Kidney (tissue), 22 donors: ENCODE measurements at places on chromosomes 6 and 20. TPM values are rescaled to one million over a fixed set of nuclear protein-coding genes. Genes with fewer than 3 reads are reported as not detected.

The TGM2 gene
- 611 TPM for total RNA-seq

The RUNX2 gene
- 4.7 TPM for total RNA-seq

The ABCF1 gene
- total RNA-seq: 47.2 TPM

The PLA2G7 gene
- 1.9 TPM for total RNA-seq

The HRH3 gene
- total RNA-seq: not detected

The MEP1A gene
- total RNA-seq: 0.09 TPM

The KCNK5 gene
- total RNA-seq: 77.0 TPM

The ZNF334 gene
- 8.2 TPM for total RNA-seq

The NCOA3 gene
- total RNA-seq: 38.8 TPM

The FILIP1 gene
- 4.6 TPM for total RNA-seq

The TMEM200A gene
- 17.9 TPM for total RNA-seq

The RHAG gene
- total RNA-seq: not detected

- no peak for DNase-seq
Measured at GRCh38 chr6:113662688-113663333, 194.3 kb upstream of the MARCKS start.

GRCh38 chr6:30743099-30744053, 889 bp upstream of the FLOT1 start:
- DNase-seq: peak; percentile 72

GRCh38 chr6:113122060-113122459, 735.1 kb upstream of the MARCKS start:
- DNase-seq: no peak

DNA sequence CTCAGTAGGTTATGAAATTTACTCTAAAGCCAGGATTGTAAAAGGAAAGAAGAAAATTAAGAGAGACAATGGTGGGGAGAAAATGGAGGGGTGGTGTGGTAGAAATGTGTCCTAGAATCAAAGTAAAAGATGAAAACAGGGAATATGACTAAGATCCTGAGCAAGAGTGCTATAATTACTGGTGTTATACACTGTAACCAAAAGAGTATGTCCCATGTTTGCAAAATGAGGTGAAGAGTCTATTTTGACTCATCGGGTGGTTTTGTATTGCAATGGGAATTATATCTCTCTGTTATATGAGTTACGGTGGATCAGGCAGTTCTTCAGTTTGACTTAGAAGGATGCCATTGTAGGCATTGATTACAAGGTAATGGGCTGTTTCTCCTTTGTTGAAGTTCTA, 8.5 kb downstream of the L3MBTL3 start:
- no peak for DNase-seq

DNA sequence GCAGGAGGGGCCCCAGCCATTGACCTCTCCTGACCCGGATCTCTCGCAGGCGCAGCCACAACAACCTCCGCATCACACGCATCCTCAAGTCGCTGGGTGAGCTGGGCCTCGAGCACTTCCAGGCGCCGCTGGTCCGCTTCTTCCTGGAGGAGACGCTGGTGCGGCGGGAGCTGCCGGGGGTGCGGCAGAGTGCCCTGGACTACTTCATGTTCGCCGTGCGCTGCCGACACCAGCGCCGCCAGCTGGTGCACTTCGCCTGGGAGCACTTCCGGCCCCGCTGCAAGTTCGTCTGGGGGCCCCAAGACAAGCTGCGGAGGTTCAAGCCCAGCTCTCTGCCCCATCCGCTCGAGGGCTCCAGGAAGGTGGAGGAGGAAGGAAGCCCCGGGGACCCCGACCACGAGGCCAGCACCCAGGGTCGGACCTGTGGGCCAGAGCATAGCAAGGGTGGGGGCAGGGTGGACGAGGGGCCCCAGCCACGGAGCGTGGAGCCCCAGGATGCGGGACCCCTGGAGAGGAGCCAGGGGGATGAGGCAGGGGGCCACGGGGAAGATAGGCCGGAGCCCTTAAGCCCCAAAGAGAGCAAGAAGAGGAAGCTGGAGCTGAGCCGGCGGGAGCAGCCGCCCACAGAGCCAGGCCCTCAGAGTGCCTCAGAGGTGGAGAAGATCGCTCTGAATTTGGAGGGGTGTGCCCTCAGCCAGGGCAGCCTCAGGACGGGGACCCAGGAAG, 4.5 kb upstream of the COL9A3 start:
- no peak for DNase-seq

DNA sequence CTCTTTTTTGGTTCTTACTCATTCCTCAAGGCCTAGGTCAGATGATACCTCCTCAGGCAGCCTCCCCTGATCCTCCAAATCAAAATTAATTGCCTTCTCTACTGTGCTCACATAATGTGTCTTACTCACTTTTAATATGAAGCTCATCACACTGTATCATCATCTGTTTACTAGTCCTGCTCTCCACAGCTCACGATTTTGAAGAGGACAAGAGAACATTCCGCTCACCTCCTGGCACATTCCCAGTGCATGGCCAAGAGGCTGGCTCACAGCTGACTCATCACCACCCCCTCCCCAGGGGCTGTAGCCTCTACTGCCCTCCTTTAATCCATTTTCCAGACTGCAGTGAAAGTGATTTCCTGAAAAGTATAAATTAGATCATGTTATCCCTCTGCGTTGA, 133.1 kb downstream of the ALDH8A1 start:
- DNase-seq: no peak

DNA sequence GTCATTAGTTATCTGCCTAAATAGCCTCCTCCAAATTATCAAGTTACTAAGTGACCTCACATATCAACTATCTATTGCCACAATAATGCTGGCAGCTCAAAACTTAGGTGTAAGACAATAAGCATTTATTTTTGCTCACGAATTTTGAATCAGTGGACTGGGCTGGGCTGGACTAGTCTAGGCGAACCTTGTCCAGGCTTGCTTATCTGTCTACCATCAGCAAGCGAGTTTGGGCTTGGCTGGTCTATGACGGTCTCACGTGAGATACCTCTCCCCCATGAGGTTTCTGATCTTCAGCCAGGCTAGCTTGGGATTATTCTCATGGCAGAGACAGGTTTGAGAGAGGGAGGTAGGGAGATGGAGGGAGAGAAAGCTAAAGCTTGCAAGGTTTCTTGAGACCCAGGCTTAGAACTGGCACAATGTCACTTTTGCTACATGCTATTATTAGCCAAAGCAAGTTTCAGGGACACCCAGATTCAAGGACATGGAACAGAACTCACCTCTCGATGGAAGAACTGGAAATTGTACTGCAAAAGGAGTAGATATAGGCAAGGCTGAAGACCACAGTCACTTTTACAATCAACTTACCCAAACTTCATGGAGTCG, 80.9 kb downstream of the WASF1 start:
- no peak for DNase-seq

DNA sequence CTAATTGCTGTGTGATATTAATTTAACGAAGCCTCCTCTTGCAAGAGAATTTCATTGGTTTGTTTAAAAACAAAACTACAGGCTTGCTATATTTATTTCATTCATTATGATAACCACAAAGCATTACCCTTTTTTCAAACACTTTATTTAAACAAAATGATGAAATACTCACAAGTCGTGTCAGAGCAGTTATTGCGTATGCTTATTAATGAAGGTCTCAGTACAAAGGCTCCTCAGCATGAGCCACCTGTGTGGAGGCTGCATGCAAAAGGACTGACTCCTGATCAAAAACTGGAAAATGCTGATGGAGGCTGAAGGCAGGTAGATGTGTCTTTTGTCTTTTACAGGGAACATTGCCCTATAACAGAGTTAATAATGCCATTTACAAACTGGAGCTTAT, 130.5 kb downstream of the CRYBG1 start:
- no peak for DNase-seq

GRCh38 chr20:22586645-22587310, 2.4 kb upstream of the FOXA2 start:
- peak; percentile 68 for DNase-seq

DNA sequence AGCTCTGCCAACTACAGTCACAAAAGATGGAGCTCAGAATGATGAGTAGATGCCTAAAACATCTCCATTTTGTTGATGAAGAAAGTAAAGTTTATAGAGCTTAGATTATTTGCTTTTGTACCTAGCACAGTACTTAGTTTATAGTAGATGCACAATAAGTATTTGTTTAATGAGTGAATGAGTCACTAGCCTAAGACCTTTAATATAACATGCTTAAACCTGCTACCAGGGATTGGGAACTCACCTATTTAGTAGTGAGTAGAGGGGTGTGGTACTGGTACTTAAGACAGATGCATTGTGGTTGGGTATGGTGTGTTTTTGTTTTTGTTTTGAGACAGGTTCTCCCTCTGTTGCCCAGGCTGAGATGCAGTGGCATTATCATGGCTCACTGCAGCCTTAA, 35.8 kb downstream of the TRIM38 start:
- no peak for DNase-seq

- DNase-seq: peak; percentile 92
Measured at GRCh38 chr20:45890077-45890984, 677 bp downstream of the NEURL2 start.

DNA sequence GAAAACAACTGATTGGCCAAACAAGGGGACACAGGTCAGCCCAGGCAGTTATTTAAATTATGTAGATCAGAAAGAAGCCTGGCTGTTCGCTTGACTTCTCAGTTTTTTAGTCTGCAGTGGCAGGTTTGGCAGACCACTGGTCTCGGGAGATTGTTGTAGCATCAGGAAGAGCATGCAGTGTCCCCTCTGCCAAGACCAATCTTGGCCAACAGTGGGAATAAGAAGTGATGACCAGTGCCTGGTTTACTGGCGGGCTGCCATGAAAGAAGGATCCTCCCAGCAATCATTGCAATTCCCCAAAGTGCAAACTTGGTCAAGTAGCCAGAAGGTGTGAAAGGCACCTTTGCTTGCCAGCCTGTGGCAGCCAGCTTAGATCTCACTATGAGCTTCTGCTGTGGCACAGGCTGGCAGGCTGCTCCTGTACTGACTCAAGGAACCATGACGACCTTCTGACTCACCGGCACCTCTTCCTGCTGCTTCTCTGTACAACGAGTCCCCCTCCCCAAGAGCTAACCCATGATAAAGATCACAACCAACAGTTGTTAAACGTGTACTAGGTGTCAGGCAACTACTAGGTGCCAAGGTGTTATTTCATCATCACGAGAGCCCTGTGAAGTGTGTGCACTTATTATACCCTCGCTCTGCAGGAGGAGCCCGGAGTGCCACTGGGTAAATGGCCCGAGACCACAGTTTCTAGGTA, 76.8 kb upstream of the DUSP22 start:
- DNase-seq: no peak

GRCh38 chr20:59816146-59816738, 117.2 kb downstream of the SYCP2 start:
- peak; percentile 3 for DNase-seq

DNA sequence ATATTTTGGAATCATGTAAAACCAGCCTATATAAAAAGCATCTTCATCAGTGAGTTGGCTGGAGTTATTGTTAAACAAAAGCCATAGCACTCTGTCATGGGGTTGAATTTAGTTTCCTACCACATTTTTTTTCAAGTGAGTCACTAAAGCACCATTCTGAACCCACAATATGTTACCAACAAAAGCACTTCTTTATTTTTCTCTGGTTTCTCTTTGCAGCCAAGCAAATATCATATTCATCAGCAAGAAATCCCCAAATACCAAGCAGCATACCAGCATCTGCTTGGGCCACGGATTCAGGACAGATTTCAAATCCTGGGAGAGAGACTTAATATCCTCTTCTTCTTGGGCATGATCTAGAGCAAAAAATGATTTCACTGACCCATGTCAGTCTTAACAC, 441.4 kb downstream of the BCKDHB start:
- no peak for DNase-seq

- DNase-seq: no peak
Measured at GRCh38 chr20:45253261-45253660, 1.1 kb downstream of the SLPI start.

DNA sequence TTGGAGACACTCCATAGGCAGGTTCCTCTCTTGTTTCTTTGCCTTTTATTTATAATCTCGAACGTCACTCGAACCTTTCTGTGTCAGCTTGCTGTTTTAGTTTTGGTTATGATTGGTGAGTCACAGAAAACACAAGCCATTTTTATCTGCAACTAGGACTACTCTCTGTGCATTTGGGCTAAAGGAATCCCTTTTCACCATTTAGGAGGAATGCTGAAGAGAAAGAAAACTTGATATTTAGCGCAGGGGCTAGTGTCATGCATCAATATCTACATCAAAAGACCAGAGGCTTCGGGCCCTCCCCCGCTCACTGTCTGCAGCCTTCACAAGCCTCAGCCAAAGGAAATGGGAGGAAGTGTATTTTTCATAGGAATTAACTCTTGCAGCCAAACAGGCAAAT, 507.8 kb upstream of the CITED2 start:
- peak; percentile 64 for DNase-seq

GRCh38 chr20:23396950-23397627, 24.2 kb downstream of the NAPB start:
- no peak for DNase-seq

DNA sequence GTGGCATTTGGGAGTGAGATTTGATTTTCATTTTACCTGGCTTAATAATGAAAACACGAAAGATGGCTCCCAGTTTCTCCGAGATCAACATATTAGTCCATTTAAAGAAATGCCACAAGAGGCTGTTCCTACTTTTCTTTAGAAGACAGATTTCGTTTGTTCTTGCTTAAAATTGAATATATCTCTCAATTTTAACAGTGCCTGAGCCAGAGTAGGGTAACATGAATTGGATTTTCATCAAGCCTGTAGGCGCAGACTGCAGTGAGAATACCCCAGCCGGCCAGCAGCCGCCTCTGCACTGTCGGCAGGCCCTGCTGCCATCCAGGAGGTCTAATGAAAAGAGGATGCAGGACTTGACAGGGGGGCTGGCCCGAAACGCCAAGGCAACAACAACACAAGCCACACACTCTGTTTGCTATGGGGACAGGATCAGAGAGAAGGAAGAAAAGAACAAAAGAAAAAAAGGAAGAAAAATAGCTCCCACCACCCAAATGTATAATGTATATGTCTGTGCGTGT, 72.5 kb downstream of the PPP1R3G start:
- no peak for DNase-seq

DNA sequence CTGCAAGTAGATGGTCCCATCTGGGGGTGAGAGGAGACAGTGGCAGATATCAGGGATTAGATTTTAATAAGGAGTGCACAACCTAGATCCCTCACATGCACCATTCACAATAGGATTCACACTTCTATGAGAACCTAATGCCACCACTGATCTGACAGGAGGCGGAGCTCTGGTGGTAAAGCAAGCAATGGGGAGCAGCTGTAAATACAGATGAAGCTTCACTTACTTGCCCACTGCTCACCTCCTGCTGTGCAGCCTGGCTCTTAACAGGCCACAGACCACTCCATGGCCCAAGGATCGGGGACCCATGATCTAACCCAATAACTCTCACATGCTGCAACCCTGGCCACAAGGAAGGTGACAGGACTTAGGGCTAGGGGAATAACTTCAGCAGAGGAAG, 75.4 kb downstream of the ZNF133 start:
- DNase-seq: no peak

- DNase-seq: no peak
Measured at GRCh38 chr6:148203970-148204369, 138.7 kb upstream of the SASH1 start.

DNA sequence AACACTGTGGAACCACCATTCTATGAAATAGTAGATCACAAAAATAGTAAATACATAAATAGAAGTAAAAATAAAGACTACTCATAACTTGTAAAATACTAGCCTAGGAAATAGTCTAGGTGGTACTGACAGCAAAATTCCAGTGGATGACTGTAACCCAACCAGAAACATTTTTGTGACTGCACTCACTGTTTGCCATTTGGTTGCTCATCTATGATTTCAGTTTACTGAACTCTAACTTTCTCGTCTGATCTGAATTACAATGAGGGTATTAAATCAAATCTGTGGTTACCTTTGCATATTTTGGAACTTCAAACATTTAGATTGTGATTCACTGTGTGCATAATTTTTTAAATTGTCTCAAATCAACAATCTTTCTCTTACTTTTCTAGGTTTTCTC, 151.1 kb downstream of the KHDC1L start:
- DNase-seq: no peak
